ENCODE measurements at places on chromosomes 3 and 15.

DNA sequence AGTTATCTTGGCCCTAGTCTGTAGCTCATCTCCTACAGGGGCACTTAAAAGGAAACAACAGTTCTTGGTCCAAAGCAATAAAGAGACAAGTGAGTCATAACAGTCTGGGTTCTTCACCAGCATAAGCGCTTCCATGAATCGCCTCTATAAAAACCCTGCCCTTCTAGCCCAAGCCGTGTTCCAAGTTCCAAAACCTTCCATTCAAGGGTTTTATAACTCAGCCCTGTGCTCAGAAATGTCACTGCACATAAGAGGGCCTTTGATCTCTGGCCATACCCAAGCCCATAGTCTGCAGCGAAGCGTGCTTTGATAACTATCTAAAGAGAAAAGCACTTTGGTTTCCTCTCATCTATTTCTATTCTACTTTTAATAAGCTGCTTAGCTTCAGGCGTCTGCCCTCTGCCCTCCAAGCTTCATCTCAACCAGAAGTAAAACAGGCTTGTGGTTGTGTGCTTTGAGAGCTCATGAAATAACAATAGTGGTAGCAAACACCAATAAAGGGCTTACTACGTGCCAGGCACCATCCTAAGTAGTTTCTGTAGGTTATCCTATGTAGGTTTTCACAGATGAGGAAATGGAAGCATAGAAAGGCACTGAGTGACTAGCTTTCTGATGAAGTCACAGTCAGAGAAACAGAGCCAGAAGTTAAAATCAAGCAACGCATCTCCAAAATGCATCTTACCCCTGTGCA lies 64.0 kb upstream of the AKAP13 start:
- DNase-seq: no peak

DNA sequence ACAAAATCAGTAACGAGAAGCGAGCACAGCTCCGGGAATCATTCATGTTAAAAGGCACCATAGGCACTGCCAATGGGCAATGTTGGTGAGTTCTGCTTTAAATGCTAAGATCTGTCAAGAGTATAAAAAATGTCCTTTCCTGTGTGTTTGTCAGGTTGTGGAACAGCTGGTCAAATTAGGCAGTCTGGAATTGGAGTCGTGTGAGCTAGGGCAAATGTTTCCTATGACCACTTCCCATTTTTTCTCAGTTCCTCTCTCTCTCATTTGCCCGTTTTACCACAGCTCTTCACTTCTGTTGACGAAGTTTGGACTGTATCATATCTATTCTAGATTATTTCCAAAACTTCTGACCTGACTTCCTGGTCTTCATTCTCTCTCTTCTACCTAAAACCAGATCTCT lies 60.8 kb upstream of the GOLIM4 start:
- DNase-seq: no peak

- no peak for DNase-seq
These were observed 80.4 kb downstream of the ADAM10 start for GRCh38 chr15:58669108-58669507.

GRCh38 chr3:140164922-140165590 lies 230.1 kb downstream of the CLSTN2 start:
- DNase-seq: no peak

- peak; percentile 2 for DNase-seq
These were observed 790 bp downstream of the PARP14 start for GRCh38 chr3:122681284-122681973.

DNA sequence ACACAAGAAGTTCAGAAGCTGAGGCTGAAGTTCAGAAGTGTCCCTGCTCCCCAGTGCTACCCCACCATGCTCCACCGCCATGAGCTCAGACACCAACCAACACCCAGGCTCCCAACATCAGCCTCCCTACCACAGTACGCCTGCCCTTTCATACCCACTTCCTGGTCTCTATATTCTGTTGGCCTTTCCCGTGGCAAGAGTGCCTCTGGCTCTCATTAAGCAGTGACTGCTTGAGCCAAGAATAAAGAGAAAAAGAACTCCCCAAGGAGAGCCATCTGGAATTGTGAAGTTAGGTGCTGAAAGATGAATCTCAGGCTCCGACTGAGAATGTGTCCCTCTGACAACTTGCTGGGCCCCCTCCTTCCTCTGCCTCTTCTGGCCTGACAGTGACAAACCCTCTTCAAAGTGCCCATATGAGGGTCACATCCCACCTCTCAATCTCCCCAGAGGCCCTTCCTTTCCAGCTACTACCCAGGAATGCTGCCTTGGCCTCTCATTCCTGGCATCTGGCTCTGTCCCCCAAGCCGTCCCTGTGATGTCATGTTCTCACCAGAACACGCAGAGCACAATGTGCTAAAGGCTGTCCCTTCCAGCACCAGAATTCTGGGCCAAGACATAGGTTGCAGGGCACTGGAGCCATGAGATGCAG lies 306.8 kb downstream of the NTRK3 start:
- DNase-seq: no peak

DNA sequence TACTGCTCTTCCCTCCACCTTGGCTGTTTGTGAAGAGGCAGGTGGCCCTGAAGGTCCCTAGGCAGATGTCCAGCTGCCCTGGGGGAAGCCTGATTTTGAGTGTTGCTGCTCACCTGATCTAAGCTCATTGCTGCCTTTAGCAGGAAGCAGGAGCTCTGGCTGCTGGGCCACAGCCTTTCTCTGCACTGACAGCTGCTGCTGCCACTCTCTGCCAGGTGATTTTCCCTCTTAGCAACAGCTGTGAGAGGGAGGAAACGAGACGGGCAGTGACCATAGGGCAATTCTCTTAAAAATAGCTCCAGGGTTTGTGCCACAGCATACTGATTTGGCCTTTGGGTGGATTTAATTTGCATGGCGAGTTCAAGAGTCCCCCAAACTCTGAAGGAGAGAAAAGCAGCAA lies 415.8 kb upstream of the SEMA6D start:
- no peak for DNase-seq

GRCh38 chr3:189739378-189739777 lies 108.2 kb downstream of the TP63 start:
- DNase-seq: no peak

GRCh38 chr3:120093119-120093910 lies 932 bp downstream of the GSK3B start:
- DNase-seq: peak; percentile 42

DNA sequence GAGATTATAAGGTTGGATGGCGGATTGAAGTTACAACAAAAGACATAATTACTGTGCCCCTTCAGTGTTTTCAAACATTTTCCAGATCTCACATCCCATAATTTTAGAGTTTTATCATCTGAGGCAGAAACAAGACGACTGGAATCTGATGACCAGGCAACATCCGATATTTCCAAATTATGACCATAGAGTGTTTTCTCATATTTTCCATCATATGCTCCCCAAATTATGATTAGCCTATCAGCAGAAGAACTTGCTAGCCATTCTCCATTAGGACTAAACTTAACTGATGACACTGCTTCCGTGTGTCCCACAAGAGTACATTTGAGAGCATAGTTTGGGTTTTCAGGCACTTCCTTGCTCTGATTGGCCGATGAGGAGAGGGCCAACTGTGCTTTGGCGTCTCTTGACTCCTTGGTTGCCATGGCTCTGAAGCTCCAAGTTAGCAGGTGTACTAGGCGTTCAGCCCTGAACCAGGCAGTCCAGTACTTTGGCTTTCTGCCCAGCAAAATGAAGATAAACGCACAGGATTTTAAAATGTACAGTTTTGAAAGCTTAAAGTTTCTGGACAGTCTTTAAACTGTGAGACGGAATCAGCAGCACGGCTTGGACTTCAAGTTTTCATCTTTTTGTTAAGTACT lies 638 bp downstream of the WDR5B start:
- DNase-seq: peak; percentile 26

DNA sequence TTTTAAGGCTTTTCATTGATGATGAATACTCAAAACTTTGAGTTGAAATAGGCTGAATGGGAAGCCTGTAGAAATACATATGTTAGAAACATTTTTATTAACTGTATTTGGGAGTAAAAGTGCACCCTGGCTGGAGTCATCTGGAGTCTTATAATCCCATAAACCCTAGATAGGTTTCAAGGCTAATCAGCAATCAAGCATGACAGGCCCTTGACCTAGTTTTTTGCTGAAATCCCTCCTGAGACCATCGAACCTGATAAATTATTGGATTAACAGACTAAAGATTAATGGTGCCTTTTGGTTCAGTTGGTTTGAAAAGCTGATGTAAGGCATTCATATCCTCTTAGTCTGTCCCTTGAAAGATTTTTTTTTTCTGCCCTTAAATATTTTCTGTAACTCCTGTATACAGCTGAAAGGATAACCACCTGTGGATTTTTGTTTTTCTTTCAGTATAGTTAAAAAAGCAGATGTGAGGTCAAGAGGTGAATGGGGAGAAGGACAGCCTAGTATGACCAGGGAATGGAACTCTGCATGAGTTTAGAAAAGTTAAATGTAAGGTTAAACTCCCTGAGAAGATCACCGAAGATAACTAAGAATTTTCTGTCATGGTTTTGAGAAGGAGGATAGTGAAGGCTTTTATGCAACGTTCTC lies 69.4 kb upstream of the STXBP5L start:
- DNase-seq: no peak

GRCh38 chr3:53496984-53497383 lies 2.6 kb downstream of the CACNA1D start:
- no peak for DNase-seq

Data from HAP-1 (cell line).